ENCODE measurements at places on chromosomes 6 and 20. TPM values are rescaled to one million over a fixed set of nuclear protein-coding genes. Genes with fewer than 3 reads are reported as not detected.

DNA sequence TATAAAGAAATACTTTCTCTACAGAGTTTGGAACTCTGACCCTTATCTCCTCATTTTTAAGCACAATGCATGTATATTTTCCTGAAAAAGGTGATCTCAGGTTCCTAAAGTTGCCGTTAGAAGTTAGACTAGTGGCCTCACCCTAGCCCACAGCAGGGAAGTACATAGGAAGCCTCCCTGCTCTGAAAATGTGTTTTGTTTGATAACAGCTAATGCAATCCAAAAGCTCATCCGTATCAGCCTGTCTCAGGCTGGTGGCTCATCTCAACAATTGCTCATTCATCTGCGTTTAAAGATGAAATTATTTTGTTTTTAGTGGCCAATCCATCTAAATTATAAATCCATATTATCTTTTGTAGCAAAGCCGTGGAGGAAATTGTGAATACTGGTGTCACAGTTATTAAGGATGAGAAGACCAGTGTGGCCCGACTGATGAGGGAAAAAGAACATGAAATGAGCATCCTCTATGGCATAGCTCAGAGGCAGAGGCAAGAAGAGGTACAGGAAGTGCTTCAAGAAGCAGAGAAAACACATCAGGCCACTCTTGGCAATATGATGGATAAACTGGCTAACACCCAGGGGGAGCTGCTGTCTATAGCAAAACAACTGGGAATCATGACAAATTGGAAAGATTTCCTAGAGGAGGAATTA lies 20.1 kb downstream of the C6orf163 start:
- DNase-seq = no peak

DNA sequence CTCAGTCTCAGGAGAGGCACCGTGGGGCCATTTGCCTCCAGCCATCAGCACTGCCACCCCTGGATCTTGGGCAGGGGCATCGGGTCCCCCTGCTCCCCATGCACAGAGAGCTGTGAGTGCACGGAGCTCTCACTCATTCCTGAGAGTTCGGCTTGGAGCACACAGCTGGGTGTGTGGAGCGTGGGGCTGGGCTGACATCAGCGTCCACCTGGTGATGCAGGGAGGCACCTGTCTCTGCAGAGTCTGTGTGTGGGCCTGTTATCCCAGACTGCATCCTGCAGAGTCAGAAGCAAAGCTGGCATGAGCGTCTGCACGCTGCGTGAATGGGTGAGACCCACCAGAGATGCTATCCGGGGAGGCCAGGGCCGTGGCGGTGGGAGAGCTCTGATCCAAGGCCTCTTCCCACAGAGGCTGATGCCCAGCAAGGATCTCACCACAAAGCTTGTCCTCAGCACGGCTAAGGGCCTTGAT lies 248.8 kb upstream of the AFDN start:
- DNase-seq = no peak

DNA sequence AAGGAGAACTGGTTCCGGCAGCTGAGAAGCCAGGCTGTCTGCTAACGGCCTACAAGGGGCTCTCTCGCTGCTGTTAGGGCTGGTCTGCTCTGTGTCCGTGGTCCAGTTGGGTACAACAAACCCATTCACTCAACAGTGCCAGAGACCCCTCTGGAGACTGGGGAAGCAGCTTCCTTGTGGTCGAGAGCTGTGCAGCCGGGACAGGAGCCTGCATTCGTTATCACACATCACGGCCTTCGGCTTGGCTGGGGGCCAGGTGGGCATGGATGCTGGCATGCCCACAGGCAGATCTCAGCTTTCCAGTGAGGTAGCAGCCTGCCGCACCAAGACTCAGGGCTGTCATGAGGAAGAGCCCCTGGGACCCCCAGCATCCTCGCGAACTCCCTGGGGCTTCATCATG lies 124.7 kb downstream of the PREX1 start:
- DNase-seq = no peak

DNA sequence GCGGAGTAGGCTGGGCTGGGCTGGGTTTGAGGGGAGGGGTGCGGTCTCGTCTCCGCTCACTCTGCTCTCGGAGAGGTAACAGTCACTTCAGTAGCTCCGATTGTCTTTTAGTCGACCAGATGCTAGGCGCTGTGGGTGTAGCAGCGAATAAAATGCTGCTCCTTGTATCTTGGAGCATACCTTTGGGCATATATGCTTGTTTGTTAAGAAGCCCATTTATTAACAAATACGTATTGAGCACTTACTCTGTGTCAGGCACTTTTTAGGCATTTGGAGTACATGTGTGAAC lies 545 bp downstream of the ACTR5 start:
- DNase-seq = no peak

DNA sequence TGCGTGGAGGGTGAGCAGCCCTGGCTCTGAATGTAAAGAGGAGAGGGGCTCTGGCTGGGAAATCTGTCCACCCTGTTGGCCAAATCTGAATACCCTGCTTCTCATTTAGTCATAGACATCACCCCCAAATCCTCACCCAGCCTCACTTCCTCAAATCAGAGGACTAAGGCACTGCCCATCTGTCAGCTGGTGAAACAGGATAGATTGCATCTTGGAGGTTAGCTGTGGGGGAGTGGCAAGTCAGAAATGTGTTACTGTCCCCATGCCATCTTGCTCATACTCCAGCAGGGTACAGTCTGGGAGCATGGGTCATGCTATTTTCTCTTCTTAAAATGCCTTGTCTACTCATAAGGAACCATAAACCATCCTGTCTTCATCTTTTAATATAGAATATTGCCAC lies 9.5 kb upstream of the DTNBP1 start:
- DNase-seq = no peak

- DNase-seq = no peak
Observed at GRCh38 chr6:108687921-108688320, 127.2 kb downstream of the FOXO3 start.

DNA sequence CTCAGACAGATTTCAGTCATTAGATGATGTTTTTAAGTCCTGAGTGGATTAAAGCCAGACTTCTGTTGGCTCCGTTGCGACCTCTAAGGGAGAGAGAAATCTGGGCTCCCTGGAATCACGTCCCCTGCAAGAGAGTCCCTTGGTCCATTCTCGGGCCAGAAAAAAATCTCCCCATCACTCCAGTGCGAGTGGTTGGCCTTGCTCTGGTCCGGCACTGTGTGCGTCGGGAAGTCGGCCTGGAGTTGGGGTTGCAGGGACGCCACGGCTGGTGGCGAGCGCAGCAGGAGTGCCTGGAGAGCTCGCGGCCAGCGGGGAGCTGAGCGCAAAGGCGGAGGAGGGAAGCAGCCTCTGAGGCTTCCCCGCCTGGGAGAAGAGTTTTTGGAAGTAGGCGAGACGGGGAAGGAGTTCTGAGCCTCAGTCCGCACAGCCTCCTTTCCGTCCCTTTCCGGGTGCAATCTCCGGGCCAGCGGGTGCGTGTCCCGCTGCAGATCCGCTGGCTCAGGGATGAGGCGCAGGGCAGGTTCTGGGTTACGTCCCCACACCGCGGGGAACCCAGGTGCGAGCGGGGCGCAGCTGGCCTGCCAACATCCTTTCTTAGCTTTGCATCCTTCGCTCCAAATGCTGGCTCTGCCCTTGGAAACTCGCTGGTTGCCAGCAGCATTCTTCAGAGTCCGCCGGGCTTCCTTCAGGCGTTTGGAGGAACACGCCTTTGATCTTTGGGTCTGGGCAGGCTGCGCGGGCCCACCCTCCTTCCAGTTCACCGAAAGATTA lies 6.8 kb downstream of the TCF21 start:
- peak; percentile 22 for DNase-seq

Gene SLC44A4
- not detected for total RNA-seq

Data from Daoy (cell line).